ENCODE measurements at places on chromosomes 5 and 9.
A peak's percentile ranks its signal among the peaks of the same experiment; 100 is the strongest.

DNA sequence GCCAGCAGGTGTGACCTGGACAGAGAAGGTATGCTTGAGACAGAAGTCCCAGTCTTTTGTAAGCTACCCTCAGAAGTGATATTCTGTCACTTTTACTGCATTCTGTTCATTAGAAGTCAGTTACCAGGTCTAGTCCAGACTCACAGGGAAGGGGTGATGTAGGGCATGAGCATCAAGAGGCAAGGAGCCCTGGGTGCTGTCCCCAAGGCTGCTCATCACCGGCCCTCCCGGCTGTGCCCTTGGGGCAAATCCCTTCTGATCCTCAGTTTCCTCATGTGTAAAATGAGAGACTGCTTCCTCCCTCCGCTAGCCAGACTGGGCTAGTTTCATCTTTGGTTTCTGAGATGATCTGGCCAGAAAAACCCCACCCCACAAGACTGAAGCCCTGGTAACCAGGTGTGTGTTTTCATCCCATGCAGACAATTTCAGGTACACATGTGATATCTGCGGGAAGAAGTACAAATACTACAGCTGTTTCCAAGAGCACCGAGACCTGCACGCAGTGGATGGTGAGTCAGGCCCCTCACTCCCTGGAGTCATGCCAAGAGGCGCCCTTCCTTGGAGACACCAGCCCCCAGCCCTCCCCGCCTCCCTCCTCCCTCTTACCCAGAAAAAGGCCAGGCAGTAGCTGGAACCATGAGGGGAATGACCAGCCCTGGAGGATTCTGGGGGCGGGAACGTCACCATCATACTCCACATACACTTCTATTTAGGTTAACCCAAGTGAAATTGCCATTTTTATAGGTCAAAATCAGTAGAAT is 71.0 kb downstream of the AMBP start:
- DNase-seq = no peak

GRCh38 chr5:78592735-78593386 is 55.7 kb downstream of the LHFPL2 start:
- DNase-seq = no peak

- DNase-seq = no peak
Observed at GRCh38 chr9:134287591-134288491, 38.4 kb upstream of the RXRA start.

DNA sequence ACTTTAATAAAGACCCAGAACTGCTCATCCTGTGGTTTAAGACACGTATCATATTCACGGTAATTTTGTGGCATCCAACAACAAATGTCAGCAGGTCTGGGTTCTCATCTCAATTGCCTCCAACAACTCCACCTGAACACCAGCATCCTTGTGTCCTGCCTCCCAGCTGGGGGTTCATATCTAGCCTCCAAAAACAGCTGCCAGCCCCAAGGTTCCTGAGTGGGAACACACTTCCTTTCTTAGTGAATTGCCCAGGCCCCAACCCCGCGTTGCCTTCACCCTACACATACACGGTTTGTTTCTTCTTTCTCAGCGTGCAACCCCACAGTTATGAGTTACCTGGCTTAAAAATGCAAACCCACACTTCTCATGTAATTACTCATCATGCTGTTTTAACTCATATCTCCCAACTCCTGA is 77.9 kb downstream of the SEMA4D start:
- no peak for DNase-seq

- no peak for DNase-seq
Observed at GRCh38 chr9:75431375-75431774, 343.1 kb downstream of the OSTF1 start.

DNA sequence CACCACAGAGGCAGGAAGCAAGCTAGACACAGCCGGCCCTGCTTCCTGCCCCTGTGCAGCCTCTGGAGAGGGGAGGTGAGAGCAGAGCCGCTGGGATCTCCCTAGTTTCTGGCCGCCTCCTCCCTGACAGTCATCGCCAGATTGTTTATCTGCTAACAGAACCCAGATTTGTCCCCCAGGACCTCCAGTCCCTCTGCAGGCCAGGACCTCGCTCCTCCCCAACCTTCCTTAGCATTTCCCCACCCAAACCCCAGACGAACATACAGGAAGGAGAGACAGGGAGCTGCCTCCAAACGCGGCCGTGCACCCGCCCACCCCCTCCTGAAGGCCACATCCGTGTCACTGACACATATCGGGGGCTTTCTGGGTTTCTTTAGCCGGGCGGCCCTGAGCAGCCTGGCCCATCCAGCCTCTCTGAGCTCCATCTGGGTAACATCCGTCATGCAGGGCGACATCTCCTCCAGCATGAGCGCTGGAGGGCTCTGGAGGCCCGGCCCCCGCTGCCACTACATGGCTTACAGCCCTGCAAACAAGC is 47.5 kb downstream of the DBH start:
- DNase-seq = no peak

GRCh38 chr9:130156672-130157071 is 15.5 kb upstream of the NCS1 start:
- DNase-seq = no peak

- no peak for DNase-seq
Observed at GRCh38 chr5:124238350-124238749, 508.1 kb downstream of the ZNF608 start.

- DNase-seq = no peak
Observed at GRCh38 chr5:54693936-54694657, 176.5 kb downstream of the SNX18 start.

- peak; percentile 17 for DNase-seq
Observed at GRCh38 chr9:68951879-68952659, 61.8 kb downstream of the PRKACG start.

DNA sequence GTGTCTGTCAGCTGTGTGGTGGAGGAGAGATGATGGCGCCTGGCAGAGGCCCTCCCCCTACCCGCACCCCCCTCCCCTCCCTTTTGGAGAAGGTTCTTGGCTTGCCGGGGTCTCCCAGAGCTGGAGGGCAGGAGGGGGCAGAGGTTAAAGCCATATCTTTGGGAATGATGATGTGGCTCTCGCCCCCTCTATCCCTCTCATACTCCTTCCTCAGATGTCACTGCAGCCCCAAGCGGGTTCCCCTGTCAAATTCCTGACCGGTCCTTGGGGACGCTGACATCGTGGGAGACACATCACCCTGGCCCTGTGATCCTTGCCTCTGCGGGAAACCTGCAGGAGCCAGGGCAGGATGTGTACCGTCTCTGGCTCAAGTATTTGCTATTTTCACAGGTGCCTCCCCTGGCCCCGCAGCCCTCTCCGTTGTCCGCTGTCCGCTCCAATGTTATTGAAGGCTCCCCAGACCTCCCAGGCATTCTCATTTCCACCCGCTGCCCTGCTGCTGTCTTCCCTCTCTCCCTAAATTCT is 109.5 kb downstream of the FOXD1 start:
- no peak for DNase-seq

GRCh38 chr9:138097501-138097991 is 220.0 kb downstream of the CACNA1B start:
- DNase-seq = no peak

- no peak for DNase-seq
Observed at GRCh38 chr9:89923961-89924504, 319.2 kb downstream of the GADD45G start.

- no peak for DNase-seq
Observed at GRCh38 chr5:3121813-3122212, 370.3 kb upstream of the IRX2 start.

DNA sequence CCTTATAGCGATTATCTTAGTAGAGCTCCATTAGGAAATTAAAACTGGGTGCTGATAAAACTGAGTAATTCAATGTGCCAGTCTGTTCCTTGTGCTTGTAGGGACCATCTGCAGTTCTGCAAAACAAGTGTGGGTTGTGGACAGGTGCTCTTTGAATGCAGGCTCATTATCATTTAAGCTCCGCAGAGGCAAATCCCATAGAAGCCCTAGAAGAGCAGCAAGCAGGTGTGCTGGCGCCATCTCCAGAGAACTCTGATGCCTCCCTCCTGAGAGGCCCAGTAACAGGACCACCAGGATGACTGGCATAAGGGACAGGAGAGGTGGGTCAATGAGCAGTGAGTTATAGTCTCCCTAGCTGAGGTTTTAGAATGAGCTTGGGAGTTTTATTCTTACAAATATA is 1342.4 kb upstream of the DMAC1 start:
- no peak for DNase-seq

GRCh38 chr9:981491-981898 is 5.0 kb downstream of the DMRT3 start:
- DNase-seq = no peak

GRCh38 chr5:66291771-66292170 is 147.7 kb downstream of the SREK1 start:
- no peak for DNase-seq

GRCh38 chr9:30280229-30280900 is 2104.1 kb upstream of the ACO1 start:
- no peak for DNase-seq

DNA sequence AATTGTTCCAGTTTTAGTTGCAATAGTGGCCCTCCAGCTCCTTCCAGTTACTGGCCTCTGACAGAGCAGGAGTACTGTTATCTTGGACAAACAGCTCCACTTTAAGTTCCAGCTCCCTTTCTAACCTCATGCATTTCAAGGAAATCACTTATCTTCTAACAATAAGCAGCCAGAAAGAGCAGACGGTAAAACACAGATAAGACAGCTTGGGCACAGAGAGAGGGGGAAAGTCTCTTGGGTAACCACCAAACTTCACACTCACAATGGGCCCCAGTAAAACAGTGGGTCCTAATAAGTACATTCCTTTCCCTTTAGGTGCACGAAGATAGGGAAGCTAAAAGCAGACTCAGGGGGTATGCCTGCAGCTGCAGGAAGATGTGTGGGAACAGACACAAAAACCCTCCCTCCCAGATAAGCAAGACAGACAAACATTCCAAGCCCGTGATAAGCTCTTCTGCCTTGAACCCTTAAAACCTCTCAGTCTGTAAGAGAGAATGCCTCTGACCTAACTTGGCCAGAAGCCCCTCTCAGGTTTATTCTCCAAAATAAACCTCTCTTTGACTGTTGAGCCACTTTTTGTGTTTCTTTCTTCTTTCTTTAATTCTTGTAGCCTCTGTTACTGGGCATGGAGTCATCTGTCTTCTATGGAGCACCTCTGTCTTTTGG is 30.8 kb downstream of the OR1J1 start:
- DNase-seq = peak; percentile 49

DNA sequence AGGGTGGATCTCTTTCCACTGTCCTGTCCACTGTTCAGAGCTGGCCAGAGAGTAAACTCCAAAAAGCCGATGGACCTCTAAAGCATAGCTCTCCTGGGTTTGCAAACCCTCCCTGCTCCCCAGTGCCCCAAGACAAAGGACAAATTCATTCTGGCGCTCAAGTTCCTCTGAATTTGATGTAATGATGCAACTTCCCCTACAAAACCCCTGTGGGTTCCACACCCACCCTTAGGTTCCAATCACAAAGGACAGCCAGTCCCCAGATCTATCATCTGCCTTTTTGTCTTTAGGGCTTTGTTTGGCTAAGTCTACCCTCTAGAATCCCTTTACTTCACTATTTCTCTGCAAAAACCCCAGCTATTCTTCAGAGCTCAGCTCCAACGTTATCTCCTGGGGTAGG is 57.4 kb upstream of the SLC25A51 start:
- DNase-seq = no peak

DNA sequence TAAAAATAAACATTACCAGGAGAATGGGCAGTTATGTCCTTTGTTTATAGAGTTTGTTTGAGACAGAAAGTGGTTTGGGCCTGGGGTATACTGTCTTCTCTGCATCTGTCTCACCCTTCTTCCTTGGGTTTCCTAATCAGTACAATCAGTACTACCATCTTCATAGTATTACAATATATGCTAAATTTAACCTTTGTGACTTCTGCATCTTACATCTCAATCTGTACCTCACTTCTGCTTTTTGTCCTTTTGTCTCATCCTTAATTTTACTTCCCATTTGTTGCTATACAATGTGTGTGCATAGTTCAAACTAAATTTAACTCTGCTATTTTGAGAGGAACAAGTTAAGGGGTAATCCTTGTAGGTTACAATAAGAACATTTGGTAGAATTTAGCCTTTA is 19.6 kb downstream of the FBXO38 start:
- peak; percentile 9 for DNase-seq

DNA sequence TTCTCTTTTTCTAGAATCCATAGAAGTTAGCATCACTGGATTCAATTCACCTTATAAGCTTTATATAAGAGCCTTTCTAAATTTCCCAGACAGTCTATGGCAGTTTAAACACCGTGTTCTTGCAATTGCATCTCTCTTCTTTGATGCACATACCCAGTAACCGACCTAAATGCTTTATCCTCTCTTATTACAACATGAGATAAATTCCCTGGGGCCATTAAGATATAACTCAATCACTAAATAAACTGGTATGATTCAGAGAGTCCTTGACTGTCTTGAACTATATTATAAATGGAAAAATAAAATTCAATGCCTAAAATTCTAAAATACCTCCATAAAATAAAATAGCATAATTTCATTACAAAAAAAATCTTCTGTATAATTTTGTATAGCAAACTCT is 98.1 kb downstream of the DIRAS2 start:
- DNase-seq = no peak

DNA sequence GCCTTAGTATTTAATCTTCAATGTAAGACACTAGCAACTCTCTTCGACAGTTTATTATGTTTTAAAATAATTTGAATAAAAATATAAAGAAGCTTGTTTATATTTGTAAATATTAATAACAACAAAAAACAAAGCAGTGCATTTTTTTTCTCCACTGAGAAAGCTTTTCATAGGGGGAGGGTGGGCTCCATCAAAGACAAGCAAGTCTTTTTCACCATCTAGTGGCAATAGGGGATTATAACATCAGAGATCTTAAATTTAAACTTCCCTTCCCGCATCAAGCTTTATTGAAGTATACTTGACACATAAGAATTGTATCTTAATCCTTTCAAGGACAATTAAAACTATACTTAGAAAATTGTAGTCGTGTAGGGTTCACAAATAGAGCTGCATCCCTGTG is 9.3 kb upstream of the OR13F1 start:
- no peak for DNase-seq

DNA sequence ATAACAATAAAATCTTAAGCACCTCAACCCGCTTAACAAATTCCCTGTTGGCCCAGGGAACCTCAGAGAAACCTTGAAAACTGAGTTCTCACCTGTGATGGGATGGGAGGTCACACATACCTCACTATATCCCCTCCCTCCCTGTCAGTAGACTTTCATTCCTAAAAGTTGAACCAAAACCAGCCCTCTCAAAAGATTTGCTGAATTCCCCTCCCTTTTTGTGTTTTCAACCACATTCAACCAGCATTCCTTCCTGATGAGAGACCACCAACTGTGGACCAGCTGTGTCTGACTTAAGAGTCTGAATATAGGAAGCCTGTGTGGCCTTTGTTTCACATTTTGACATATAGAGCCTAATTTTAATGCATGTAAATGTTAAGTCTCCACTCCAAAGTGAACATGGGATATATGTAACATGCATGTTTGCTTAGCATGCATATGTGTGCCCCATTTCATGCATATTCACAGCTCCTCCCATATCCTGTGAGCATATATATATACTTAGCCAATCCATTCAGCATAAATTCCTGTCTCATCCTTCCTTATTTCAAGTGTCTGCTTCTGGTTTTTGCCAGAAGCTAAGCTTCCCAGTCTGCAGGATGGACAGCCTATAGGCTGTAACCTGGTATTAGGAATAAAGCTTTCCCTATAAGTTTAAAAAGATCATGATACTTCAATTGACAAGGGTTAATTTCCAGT is 604.6 kb downstream of the PTPRD start:
- DNase-seq = no peak
